ENCODE measurements at places on chromosomes 11 and 22.

DNA sequence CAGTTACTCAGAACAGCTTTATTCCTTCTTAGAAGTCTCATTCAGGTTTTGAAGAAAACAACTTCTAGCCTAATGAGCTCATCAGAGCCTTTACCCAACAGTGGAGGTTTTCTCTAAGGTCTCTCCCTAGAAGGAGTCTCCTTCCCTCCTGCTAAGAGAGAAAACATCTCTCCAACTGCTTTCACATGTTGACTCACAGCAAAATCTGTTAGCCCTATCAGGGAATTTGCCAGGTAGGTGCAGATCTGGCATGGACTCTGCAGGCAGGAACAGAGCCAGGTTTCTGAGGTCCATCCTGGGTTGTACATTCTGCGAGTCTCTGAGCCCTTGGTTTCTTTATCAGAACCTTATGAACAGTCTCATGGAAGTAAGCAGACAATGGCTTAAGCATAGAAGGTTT is 214.4 kb downstream of the HIPK3 start:
- no peak for DNase-seq

DNA sequence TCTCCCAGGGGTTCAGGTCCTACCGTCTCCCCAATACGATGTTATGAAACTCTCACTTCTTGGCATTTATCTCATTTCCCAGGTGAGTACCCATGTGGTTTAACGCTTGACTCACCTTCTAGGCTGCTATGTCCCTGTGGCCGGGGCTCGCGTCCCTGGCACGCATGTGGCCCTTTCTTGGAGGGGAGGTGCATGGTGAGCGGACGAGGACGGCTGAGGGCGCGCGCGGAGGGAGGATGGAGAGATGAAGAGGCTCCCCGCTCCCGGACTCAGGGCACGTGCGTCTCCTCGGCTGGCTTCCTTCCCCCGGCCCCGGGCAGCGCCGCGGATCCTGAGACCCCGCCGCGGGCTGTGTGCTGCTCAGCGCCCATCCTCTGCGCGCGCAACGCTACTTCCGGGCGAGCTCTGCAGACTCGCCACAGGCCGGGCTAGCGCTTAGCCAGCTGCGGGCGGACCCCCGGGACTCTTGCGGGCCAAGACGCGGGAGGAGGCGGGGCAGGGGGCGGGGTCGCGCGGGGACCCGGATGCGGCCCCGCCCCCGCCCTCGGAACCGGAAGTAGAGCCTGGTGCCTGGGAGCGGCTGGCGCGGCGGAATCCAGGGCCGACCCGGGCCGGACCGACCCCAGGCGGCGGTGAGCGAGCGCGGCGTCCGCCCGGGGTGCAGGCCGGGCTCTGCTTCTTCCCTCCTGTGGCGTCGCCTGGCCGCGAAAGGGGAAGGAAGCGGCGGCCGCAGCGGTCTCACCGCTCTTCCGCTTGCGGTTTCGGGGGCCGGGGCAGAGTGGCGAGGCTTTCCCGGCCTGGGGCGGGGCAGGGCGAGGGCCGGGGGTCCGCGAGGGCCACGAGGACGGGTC is at the start of gene CTTN:
CTTN (plus strand) TSS at position 547 of the 851 bp plus-strand sequence. CDS start 8,769 bp downstream, outside the sequence.
- DNase-seq = peak; percentile 64

GRCh38 chr22:38080850-38081635 is 2.9 kb downstream of the SLC16A8 start:
- no peak for DNase-seq

DNA sequence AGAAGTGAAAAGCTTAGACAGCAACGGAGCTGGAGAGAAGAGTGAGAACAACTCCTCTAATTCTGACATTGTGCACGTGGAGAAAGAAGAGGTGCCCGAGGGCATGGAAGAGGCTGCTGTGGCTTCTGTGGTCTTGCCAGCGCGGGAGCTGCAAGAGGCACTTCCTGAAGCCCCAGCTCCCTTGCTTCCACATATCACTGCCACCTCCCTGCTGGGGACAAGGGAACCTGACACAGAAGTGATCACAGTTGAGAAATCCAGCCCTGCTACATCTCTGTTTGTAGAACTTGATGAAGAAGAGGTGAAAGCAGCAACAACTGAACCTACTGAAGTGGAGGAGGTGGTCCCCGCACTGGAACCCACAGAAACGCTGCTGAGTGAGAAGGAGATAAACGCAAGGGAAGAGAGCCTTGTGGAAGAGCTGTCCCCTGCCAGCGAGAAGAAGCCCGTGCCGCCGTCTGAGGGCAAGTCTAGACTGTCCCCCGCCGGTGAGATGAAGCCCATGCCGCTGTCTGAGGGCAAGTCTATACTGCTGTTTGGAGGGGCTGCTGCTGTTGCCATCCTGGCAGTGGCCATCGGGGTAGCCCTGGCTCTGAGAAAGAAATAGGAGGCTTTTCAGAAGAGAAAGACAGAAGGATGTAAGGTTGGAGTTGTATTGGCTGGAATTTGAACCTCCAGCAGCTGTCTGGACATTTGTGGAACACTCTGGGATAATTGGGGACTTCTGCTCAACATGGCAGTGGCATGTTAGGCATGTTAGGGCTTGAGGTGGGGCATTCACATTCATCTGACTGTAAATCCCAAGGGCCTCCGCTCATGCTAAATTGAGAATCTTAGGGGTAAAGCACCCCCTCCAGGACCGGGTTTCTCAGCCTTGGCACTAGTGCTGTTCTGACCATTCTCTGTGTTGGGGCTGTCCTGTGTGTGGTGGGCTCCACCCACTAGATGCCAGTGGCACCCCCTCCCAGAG is 47.1 kb downstream of the BID start:
- no peak for DNase-seq

GRCh38 chr11:57644748-57645688 is 4.7 kb downstream of the YPEL4 start:
- peak; percentile 82 for DNase-seq

GRCh38 chr11:123072332-123072761 is 10.4 kb upstream of the HSPA8 start:
- peak; percentile 58 for DNase-seq

DNA sequence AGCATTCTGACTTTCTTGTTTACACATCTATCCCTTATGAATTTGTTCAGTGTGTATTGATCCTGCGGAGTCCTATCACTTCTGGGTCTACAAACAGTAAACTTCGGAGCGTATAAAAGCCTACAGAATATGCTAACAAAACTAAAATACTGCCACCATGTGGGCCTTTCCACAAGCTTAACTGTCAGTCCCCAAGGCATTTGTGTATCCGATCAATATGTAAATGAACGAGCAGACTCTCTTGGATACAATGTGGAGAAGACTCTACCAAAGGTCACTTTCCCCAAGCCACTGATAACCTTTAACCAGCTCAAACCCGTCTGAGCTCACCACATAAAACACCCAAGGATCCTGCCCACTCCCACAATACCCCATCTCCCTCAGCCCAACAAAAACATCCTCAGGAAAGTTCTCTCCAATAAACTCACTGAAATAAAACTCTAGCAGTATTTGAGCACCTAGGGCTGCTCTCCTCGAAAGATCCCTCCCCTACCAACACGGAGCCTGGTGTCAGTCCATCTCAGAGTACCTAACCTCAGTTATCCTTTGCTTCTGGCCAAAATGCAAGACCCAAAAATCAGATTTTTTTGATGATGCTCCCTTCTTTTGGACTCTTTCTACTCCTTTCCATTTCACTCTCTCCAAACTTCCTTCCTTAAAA is 17.8 kb downstream of the ADA2 start:
- DNase-seq = no peak
